ENCODE measurements at places on chromosomes 12 and 14.

GRCh38 chr12:90245391-90245790, 536.8 kb upstream of the ATP2B1 start:
- no peak for DNase-seq

GRCh38 chr14:77338302-77338701, 17.5 kb downstream of the GSTZ1 start:
- DNase-seq, result no peak

DNA sequence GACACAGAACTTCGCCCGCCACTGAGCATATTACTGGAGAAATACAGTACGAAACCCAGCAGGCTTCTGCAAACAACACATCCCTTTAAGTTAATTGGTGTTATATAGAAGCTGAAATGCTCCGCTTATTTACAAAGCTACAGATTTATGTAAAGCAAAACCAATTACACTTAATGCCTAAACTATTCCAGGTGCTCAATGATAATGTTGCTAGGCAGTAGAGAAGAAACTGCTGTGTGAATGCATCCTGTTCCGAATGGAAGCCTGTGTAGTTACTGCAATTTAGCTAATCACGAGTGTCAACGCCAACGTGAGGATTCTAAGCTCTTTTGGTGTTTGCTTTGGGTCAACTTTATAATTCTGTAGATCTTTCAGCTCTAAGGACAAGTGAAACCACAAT, 89.8 kb downstream of the SLC15A5 start:
- DNase-seq, result no peak

GRCh38 chr14:30387871-30388270, 171.1 kb upstream of the G2E3 start:
- peak; percentile 40 for DNase-seq

GRCh38 chr14:99512110-99512449, 30.9 kb downstream of the CCNK start:
- no peak for DNase-seq

- DNase-seq, result no peak
Measured at GRCh38 chr14:103692871-103693270, 22.4 kb downstream of the XRCC3 start.

GRCh38 chr12:51901121-51901817, 6.0 kb upstream of the ACVRL1 start:
- DNase-seq, result no peak

- DNase-seq, result no peak
Measured at GRCh38 chr14:64879635-64880220, at the start of gene SPTB. Gene SPTB, minus strand, starts transcription at chr14:64879907. Its CDS starts 56,813 bp downstream, at chr14:64823094.

- no peak for DNase-seq
Measured at GRCh38 chr14:93994919-93995682, 2.0 kb upstream of the CCDC197 start.

DNA sequence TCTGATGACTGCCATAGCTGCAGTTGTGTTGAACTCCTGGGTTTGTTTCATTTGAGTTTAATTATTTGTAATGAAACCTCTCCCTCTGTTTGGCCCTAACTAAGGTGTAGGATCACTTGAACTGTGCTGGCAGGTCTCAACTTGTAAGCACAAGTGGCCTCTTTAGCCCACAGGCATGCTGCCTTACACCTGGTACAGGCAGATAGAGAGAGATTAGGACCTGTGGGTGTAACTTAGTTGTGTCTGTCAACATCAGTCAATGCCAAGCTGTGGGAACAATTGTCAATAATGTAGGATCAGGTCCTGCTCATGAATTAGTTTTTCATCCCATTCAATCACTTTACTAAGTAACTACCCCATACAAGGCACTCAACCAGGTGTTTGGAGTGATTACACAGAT, 263.0 kb upstream of the G2E3 start:
- DNase-seq, result no peak

- DNase-seq, result peak; percentile 76
Measured at GRCh38 chr14:77862154-77862786, 62.4 kb downstream of the ADCK1 start.

GRCh38 chr12:52351196-52352059, 15.9 kb downstream of the KRT85 start:
- DNase-seq, result no peak

Measured in HuH-7 (cell line).